ENCODE measurements at places on chromosomes 16 and 17.

DNA sequence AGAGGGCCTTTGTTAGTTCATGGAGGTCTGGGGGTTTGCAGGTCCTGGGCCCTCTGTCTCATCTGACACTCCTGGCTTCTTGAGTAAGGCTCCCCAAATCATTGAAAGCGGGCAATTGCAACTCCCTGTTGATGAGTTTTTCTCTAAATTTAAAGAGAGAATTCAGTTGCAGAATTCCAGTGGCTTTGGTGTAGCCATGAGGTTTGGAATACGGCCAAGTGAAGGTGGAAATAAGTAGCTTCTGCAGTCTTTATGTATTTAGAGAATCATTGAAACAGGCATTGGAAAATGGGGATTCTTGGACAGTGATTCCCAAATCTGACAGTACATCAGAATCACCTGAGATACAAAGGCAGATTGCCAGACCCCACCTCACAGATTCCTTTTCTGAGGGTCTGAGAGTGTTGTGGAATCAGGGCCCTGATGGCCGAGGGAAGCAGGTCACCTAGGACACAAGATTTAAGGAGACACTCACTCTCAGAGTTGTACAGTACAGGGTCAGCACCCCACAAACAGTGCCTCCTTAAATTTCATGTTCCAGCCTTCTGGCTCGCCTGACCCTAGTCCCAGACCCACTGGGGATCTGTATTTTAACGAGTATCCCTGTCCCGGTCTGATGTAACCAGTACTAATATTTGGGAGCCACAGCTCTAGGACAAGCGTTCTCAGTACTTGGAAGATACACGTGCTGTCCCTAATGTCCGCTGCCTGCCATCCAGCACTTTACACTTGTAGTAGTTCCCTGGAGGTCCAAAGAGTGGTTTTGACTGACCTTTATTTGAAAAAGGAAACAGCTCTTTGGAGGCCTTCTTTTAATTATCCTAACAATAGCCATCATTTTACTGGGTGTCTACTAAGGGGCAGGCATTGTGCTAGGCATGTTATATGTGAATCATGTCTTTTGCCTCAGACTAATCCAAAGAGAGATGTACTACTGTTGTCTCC, 37.8 kb downstream of the YPEL2 start:
- no peak for DNase-seq

DNA sequence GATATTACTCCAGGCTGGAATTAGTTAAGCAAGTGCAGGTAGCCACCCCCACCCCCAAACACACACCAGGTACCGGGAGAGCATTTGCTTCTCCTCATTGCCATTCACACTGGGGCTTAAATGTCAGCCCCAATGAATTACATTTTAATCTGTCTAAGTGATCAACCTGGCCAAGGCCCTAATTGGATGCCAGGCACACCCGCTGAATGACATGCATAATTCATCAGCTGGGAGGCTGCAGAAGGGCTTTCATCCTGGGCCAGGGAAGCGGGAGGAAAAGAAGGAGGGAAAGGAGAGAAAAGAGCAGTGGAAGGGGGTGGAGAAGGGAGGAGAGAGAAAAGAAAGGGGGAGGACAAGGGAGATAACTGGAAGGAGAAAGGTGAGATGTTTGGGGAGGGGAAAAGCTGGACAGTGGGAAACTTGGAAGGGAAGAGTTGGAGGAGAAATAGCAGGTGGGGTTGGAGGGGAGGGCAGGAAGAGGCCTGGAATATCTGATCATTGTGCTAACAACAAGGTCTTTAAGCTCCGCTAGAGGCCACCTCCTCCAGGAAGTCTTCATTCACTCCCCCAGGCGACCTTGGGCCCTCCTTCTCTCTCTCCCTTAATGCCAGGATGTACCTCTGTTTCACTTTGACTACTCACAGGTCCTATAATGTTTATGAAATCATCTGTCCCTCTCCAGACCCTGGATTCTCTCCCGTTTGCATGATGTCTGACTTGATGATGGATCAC, 40.1 kb upstream of the CES5A start:
- no peak for DNase-seq

GRCh38 chr17:38421171-38421841, 7.0 kb upstream of the ARHGAP23 start:
- no peak for DNase-seq

DNA sequence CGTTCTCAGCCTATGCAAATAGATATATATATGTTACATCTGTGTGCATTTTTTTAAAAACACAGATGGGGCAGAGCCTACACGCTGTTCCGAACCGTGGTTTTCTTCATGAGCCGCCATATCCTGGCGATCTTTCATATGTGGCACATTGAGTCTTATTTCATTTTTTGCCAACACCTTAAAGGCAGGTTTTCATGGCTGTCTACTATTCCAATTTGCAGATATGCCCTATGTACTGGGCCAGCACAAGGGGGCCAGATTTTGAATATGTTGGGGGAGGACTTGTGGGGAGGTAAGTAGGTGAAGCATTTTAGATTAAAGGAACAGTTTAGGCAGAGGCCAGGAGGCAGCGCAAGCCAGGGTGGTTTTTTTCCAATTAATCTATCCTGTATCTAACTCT, 16.0 kb downstream of the WFDC1 start:
- DNase-seq = no peak

DNA sequence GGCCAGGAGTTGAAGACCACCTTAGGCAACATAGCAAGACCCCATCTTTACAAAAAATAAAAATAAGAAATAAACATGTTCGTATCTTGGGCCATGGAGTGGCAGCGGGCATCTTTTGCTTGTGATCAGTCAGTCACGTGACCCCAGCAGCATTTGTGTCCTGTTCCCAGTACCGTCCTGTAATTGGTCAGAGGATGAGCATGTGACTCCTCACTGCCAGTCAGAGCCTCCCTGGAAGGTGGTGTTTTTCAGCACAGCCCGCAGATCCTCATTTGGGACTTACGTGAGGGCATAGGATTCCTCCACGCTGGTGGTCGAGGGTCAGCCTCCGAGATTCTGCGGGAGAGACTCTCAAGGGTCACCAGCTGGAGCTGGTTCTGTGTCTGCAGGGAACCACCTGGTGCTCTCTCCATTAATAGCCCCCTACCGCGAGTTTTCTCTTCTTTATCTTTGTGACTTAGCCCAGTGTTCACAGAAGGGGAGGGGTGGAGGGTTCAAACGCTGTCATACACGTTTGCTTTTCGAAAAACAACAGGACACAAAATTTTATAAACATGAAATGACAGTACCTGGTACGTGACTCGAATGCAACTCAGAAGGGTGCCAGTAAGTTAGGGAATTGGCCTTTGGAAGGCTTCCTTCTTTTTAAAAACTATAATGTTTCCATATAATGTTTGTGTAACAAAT, 17.2 kb downstream of the MRC2 start:
- DNase-seq = no peak

- no peak for DNase-seq
Observed at GRCh38 chr17:15514469-15514868, 47.0 kb upstream of the CDRT4 start.

- no peak for DNase-seq
Observed at GRCh38 chr16:89599451-89599858, 14.0 kb upstream of the DPEP1 start.

Measured in lung microvascular endothelial cell (primary cell).